A549 treated with GW870086 at 1 μM for 4 hours (cell line): ENCODE measurements at places on chromosomes 6 and 20. TPM values are rescaled to one million over a fixed set of nuclear protein-coding genes. Genes with fewer than 3 reads are reported as not detected.

The PTGIS gene
- 0.02 to 0.09 TPM (median 0.06 TPM) in 3 of 5 replicates, not detected in the others for total RNA-seq

The CDSN gene
- total RNA-seq = not detected in 5 replicates

The DPM1 gene
- 67.1 to 87.1 TPM (median 75.2 TPM) in 5 replicates for total RNA-seq

The HLA-DQB1 gene
- total RNA-seq = not detected in 5 replicates

The SAMD3 gene
- total RNA-seq = not detected in 5 replicates

The PPP1R14C gene
- total RNA-seq = 1.5 to 1.9 TPM (median 1.6 TPM) in 5 replicates

The POPDC3 gene
- total RNA-seq = 24.7 to 28.3 TPM (median 27.1 TPM) in 5 replicates

The FKBP5 gene
- total RNA-seq = 40.6 to 57.1 TPM (median 47.9 TPM) in 5 replicates

The DOK5 gene
- not detected in 5 replicates for total RNA-seq

The FRK gene
- 1.5 to 2.4 TPM (median 2.3 TPM) in 5 replicates for total RNA-seq

The KHDC3L gene
- not detected in 5 replicates for total RNA-seq

The OPRL1 gene
- total RNA-seq = 0.70 to 0.88 TPM (median 0.75 TPM) in 5 replicates

The ANKRD6 gene
- total RNA-seq = 1.1 to 2.2 TPM (median 2.1 TPM) in 5 replicates

The MYB gene
- total RNA-seq = 0.50 to 1.2 TPM (median 0.83 TPM) in 5 replicates

The TMC2 gene
- not detected in 5 replicates for total RNA-seq

The TPX2 gene
- total RNA-seq = 98.1 to 114 TPM (median 103 TPM) in 5 replicates

The LIN28B gene
- total RNA-seq = 0.97 to 1.6 TPM (median 1.4 TPM) in 5 replicates

The LY6G6C gene
- total RNA-seq = 0.14 TPM in 1 of 5 replicates, not detected in the others

The MUCL3 gene
- 0.03 to 0.09 TPM (median 0.06 TPM) in 4 of 5 replicates, not detected in the other for total RNA-seq

The MOG gene
- not detected in 5 replicates for total RNA-seq

The LY6G6F gene
- total RNA-seq = not detected in 5 replicates

The NOX3 gene
- total RNA-seq = not detected in 5 replicates

The TRAPPC3L gene
- not detected in 5 replicates for total RNA-seq

The GPR31 gene
- not detected in 5 replicates for total RNA-seq

The TMEM244 gene
- total RNA-seq = not detected in 5 replicates

The RFX6 gene
- total RNA-seq = not detected in 5 replicates

The FLOT1 gene
- 79.1 to 93.4 TPM (median 90.3 TPM) in 5 replicates for total RNA-seq

The MACROD2 gene
- 0.34 to 0.93 TPM (median 0.45 TPM) in 5 replicates for total RNA-seq

The GPX5 gene
- not detected in 5 replicates for total RNA-seq

The TP53TG5 gene
- not detected in 5 replicates for total RNA-seq

The PRICKLE4 gene
- 0.68 to 0.95 TPM (median 0.81 TPM) in 5 replicates for total RNA-seq

The PRDM13 gene
- 0.81 to 1.2 TPM (median 0.87 TPM) in 5 replicates for total RNA-seq

The KHDRBS2 gene
- not detected in 5 replicates for total RNA-seq

The CYP24A1 gene
- 85.5 to 193 TPM (median 162 TPM) in 5 replicates for total RNA-seq

The MROH8 gene
- 0.45 to 1.7 TPM (median 1.0 TPM) in 5 replicates for total RNA-seq

The RIMS4 gene
- 1.3 to 2.0 TPM (median 1.6 TPM) in 5 replicates for total RNA-seq

The TULP4 gene
- total RNA-seq = 5.9 to 7.0 TPM (median 6.8 TPM) in 5 replicates

The CRNKL1 gene
- 21.8 to 22.8 TPM (median 22.3 TPM) in 5 replicates for total RNA-seq

The CTAGE9 gene
- not detected in 5 replicates for total RNA-seq

The HLA-DRB1 gene
- not detected in 5 replicates for total RNA-seq

The NKAIN2 gene
- total RNA-seq = not detected in 5 replicates

The ADGB gene
- not detected in 5 replicates for total RNA-seq

The OXT gene
- total RNA-seq = not detected in 5 replicates

The NKX2-4 gene
- total RNA-seq = not detected in 5 replicates

The CABLES2 gene
- total RNA-seq = 4.2 to 6.4 TPM (median 5.8 TPM) in 5 replicates

The C6orf120 gene
- 8.2 to 14.8 TPM (median 12.9 TPM) in 5 replicates for total RNA-seq

The ADGRB3 gene
- not detected in 5 replicates for total RNA-seq

The ZC2HC1B gene
- not detected in 5 replicates for total RNA-seq

The SLC17A2 gene
- total RNA-seq = not detected in 5 replicates

The GPSM3 gene
- 0.22 to 0.49 TPM (median 0.43 TPM) in 5 replicates for total RNA-seq

The PDE10A gene
- 24.4 to 28.4 TPM (median 27.9 TPM) in 5 replicates for total RNA-seq

The SMLR1 gene
- total RNA-seq = not detected in 5 replicates

The ITPR3 gene
- total RNA-seq = 33.8 to 49.1 TPM (median 43.2 TPM) in 5 replicates

The VSX1 gene
- 0.43 to 1.1 TPM (median 0.61 TPM) in 5 replicates for total RNA-seq

The FANCE gene
- 2.6 to 3.8 TPM (median 3.2 TPM) in 5 replicates for total RNA-seq

The DEFB115 gene
- not detected in 5 replicates for total RNA-seq

The GGTLC1 gene
- not detected in 5 replicates for total RNA-seq
